ENCODE measurements at places on chromosomes 16 and 17.

GRCh38 chr16:46911038-46911437 lies 26.9 kb downstream of the GPT2 start:
- DNase-seq: no peak

GRCh38 chr16:85750146-85750826 lies 610 bp downstream of the C16orf74 start:
- no peak for DNase-seq

- DNase-seq: no peak
Measured at GRCh38 chr17:2172999-2173398, 118.1 kb downstream of the HIC1 start.

- DNase-seq: no peak
Measured at GRCh38 chr17:3794557-3795389, 6.2 kb downstream of the ITGAE start.

GRCh38 chr17:18141210-18141803 lies 32.8 kb downstream of the MYO15A start:
- no peak for DNase-seq

DNA sequence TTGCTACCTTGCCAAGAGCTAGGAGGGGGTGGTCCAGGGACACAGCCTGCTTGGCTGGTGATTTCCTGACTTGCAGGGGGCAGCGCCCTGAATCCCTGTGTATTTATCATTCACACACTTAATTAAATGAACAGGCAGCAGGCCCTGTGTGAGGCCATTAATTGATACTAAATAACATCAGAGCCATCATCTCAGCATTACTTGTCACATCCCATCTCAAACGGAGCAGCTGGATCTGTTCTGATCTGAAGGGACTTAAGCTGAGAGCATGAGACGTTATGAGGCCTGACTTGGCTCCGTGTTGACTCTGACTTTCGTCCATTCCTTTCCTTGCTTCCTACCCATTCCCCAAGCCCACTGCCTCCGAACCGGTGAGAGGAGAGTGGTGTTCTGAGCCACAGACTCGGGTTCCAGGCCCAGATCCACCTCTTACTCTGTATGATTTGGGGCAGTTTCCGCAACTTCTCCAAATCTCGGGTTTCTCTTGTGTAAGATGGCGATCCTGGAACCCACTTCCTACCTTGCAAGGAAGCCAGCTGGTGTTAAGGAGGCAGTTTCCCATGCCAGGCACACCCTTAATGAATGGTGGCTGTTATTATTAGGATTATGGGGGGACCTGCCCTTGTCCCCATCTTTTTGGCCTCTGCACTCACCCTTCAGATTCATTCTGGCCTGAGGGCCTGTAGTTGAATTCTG lies 33.8 kb downstream of the CACNA1G start:
- DNase-seq: no peak

DNA sequence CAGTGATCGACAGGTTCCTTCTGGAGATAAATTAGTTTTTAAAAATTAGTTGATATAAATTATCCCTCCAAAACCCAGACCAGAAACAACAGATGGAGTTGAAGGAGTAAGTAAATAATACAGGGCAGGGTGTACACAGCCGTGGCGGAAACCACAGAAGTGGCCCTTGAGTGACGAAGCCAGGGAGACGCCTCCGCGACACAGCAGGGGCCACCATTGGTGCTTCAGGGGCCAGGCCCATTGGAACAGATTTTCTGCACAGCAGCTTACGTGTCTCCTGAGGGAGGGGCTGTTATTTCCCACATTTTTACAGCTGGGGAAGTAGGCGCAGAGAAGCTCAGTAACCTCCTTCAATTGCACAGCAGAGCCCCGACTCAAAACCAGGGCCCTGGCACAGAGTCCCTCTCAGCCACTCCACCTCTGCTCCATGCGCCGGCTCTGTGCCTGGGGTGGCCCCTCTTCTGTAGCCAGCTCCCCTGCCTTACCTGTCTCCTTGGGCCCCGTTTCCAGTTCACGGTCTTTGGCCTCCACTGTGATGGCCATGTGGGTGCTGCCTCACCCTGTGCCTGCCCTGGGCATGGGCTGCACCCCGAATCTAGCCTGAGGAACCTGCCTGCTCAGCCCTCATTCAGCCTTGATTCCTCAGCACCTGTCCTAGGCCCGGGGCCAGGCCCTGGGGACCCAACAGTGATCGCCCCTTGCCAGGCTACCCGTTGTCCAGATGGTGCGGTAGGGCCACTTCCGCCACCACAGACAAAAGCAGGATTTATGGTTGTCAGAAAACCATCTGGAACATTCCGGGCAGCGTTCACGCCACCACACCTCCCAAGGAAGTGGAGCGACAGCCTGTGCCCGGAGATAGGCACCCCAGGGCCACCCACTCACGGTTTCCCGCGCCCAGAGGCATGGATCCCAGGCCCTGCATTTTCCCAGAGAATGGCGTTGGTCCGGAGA lies 128.5 kb upstream of the GSE1 start:
- no peak for DNase-seq

DNA sequence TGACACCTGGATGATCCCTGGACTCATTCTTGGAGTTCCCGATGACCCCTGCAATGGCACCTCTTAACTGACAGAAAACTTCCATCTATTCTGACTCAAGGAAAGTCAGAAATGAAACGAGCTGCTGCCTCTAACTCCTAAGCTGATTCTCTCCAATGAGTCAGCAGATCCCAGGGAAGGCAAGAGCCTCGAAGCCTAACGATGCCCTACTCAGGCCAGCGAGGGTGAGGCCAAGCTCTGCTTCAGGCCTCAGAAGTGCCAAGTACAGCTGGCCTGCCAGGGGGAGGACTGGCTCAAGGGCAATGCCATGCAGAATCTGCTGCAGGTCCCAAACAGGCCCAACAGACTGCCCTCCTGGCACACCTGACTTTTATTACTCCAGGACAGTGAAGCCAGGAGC lies 36.3 kb downstream of the PLXDC1 start:
- no peak for DNase-seq

- no peak for DNase-seq
Measured at GRCh38 chr16:58488531-58488930, 11.4 kb upstream of the NDRG4 start.

DNA sequence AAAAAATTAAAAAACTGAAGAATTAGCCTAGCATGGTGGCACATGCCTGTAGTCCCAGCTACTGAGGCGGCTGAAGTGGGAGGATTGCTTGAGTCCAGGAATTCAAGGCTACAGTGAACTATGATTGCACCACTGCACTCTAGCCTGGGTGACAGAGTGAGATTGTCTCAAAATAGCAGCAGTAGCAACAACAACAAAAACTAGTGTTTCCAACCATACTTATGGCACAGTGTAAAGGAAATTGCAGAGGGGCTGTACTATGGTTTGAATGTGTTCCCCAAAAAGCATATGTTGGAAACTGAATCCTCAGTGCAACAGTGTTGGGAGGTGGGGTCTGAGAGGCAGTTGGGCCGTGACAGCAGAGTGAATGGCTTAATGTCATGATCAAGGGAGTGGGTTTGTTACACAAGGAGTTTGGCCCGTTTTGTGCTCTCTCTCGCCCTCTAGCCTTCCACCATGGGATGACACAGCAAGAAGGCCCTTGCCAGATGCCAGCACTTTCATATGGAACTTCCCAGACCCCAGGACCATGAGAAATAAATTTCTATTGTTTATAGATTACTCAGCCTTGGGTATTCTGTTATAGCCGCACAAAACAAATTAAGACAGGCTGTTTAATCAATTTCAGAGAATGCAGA lies 70.0 kb downstream of the PGS1 start:
- DNase-seq: no peak

- no peak for DNase-seq
Measured at GRCh38 chr17:68892658-68893057, 62.5 kb downstream of the ABCA8 start.

DNA sequence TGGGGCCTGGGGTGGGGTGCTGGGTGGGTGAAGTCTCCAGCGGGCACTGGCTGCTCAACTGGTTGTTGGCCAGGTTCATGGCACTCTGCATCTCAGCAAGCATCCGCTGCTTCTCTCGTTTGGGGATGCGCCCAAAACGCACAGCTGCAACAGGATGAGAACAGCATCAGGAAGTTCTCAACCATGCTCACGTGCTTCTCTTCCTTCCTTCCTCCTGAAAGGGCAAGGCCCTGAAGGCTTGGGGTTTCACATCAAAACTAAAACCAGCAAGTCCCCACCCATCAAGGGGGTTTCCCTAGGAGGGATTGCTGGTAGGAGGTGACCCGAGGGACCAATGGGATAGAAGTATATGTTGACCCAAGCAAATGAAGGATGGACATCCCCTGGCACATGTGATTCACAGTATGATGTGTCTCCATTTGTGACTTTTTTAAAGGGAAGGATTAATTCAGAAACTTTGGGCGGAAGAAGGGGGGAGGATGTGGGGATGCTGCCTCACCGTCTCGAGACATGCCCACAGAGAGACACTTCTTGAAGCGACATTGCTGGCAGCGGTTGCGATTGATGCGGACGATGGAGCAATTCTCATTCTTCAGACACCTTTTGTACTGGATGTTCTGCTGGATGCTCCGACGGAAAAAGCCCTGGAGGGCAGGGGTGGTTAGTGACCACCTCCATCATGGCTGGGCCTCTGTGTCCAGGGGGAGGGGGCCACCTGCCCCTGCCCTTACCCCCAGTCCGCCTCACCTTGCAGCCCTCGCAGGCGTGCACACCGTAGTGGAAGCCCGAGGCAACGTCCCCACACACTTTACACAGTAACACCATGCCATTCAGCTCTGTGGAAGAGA lies 4.2 kb downstream of the NR1D1 start:
- DNase-seq: peak; percentile 52

Data from activated naive CD4-positive, alpha-beta T cell (primary cell).